ENCODE measurements at places on chromosomes 16 and 17.
A peak's percentile ranks its signal among the peaks of the same experiment; 100 is the strongest.

- DNase-seq = no peak
Observed at GRCh38 chr17:13353590-13353989, 248.1 kb downstream of the HS3ST3A1 start.

DNA sequence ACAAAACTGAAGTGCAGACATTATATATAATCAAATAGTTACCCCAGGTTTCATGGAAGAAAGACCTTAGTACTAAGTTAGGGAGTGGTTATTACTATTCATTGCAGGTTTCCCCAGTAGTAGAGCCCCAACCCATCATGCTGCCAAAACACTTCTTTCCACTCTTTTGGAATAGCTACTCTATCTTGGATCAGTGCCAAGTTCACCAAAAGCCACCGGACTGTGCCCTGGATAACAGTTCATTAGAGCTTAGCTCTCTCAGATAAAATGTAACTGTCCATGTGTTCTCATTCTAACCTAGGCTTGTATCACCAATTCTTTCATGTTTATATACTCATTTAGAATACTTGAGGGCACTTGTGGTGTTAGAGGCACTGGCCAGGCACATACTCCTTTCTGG lies 540.1 kb upstream of the C16orf82 start:
- no peak for DNase-seq

DNA sequence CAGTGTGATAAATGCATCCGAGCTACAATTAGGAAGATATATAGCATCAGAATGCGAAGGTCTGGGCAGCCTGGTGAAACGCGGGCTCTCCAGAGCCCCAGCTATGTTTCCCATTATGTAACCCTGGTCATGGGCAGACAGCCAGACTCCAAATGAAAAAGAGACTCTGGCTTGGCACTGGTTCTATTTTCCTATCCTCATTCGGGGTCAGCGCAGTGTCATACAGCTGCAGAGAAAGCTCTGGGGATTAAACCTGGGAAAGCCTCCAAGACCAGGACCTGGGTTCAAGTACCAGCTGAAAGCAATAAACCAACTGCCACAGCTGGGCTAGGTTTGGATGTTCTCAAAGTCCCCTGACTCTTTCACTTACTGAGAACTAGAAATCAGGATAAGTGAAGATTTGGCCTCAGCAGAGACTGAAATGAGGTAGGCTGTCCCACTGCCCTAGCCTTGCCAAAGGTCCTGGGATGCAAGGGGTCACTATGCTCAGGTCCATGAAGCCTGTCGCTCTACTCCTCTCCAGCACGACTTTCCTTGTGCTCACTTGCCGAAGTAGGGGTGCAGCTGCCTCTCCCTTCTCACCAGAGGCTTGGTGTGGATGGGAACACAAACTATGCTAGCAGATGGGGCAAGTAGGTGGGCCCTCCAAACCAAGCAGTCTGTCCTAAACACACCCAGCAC lies 123.8 kb downstream of the SMG6 start:
- no peak for DNase-seq

GRCh38 chr16:73122604-73123391 lies 74.9 kb upstream of the ZFHX3 start:
- DNase-seq = no peak

- no peak for DNase-seq
Observed at GRCh38 chr16:2520784-2521531, 787 bp downstream of the AMDHD2 start.

- peak; percentile 36 for DNase-seq
Observed at GRCh38 chr17:50117202-50118051, 12.5 kb downstream of the SAMD14 start.

Measured in stimulated activated CD4-positive, alpha-beta T cell treated with anti-CD3 and anti-CD28 coated beads, Interleukin-12 subunit alpha, Interleukin-12 subunit beta, amount 100 ng/mL, for 24 hours (primary cell).